Hepatic stellate cell (primary cell): ENCODE measurements at places on chromosomes 2 and 18.

- no peak for DNase-seq
Measured at GRCh38 chr18:49487711-49488310, 777 bp upstream of the C18orf32 start.

DNA sequence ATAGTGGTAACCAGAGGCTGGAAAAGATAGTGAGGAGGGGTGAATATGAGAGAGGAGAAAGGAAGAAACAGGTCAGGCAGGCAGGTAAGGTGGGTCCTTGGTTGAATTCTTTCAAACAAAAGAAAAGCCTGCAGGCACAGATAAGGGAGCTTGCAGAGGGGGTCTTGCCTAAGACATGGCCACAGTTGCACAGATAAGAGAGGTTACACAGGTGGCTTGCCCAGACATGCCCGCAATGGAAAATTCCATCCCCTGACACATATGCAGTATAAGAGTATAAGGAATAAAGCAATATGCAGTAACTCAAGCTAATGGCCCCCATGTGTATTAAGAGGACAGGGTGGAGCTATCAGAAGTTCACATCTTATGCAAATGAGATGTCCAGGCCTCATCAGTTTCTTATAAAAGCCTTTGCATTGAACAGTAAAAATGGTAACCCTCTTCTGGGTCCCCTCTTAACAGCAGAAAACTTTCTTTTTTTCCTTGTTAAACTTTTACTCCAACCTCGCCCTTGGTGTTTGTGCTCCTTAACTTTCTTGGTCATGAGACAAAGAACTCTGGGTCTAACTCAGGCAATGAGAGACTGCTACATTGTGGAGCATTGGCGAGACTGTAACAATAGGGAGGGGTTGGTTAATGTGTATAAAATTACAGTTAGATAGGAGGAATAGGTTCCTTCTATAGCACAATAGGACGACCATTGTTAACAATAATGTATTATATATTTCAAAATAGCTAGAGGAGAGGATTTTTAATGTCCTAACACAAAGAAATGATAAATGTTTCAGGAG is 764.6 kb downstream of the TSN start:
- DNase-seq = no peak

DNA sequence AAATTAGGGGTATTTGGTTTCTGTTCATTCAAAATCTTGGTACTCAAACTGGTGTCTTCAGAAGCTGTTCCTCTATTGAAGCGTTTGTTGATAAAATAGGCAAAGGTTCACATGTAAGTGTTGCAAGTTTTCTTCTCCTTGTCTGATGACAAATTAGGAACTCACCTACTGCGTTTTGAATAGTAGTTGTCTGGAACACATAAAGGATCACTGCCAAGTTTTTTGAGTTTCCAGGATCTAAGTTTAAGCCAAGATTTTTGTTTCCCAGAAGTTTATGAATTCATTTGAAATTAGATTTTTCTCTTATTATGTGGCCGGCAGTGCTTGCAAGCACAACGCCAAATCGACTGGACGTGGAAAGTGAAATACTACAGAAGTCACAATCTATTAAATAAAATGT is 85.4 kb downstream of the ARHGEF33 start:
- DNase-seq = no peak

- DNase-seq = no peak
Measured at GRCh38 chr2:36404754-36405153, 49.2 kb downstream of the CRIM1 start.

DNA sequence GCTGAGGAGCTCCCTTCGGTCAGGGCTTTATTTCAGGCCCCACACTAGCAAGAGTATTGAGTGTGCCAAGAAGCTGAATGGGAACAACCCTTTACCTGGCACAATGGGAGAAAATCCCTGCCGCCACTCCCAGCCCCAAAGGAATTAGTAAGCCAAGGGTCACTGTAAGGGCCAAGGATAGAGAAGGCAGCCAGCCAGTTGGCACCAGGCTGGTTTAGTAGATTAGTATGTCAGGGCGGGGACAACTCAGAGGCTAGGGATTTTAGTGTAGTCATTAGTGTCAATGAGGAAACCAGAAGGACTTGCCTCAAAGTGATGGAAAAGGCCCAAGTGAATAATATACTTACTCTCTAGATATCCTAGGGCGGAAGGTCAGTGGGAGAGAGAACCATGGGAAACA is 34.9 kb upstream of the CYP26B1 start:
- no peak for DNase-seq

DNA sequence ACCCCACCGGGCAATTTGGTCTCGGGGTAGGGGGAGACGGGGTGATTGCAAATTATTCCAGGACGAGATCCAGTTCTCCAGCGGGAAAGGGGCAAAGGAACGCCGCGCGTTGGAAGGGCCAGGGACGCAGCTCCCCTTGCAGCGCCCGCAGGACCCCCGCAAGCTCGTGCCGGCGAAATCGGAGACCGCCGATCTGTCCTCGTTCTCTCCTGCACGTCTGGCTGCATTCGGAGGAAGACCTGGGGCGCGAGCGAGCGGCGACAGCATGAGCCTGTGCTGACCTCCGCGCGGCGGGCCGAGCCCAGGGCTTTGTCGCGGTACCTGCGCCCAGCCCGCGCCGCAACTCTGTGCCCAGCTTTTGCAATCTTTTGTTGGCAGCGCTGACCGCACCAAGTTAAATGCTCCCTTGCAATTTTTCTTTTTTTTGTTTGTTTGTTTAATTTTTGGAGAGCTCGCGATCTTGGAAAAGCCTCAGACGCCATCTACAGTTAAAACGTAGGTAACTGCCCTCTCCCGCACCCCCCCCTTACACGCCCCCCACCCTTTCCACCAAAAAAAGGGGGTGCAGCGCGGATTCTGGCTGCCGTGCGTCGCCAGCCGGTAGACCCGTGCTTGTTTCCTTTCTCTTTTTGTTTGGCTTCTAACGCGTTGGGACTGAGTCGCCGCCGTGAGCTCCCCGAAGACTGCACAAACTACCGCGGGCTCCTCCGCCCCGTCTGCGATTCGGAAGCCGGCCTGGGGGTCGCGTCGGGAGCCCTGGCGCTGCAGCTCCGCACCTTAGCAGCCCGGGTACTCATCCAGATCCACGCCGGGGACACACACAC is 667 bp downstream of the TRIB2 start:
- DNase-seq = no peak

GRCh38 chr2:8549273-8549922 is 132.5 kb upstream of the ID2 start:
- DNase-seq = no peak

- no peak for DNase-seq
Measured at GRCh38 chr18:6624661-6625311, 104.7 kb upstream of the ARHGAP28 start.

DNA sequence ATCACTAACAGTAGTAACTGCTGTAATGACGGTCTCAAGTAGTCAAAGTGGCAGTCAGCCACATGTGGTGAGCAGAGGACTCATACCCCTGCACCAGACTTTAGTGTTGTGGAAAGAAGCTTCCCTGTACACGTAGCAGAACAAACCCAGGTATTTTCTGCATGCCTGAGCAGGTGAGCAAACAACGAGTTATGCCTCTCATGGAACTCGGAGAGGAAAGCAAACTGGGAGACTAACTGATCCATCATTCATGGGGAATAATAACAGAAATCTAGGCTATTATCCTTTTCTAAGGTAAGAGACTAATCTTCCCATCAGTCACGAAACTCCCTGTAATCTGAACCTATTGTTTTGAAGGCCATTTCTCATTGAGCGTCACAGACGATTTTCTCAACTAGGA is 1495.2 kb upstream of the NXPH2 start:
- DNase-seq = no peak

GRCh38 chr2:120244656-120245519 is 7.8 kb upstream of the RALB start:
- no peak for DNase-seq
